ENCODE measurements at places on chromosomes 2 and 18.

GRCh38 chr18:74477771-74478170, 18.4 kb upstream of the CNDP2 start:
- DNase-seq: no peak

DNA sequence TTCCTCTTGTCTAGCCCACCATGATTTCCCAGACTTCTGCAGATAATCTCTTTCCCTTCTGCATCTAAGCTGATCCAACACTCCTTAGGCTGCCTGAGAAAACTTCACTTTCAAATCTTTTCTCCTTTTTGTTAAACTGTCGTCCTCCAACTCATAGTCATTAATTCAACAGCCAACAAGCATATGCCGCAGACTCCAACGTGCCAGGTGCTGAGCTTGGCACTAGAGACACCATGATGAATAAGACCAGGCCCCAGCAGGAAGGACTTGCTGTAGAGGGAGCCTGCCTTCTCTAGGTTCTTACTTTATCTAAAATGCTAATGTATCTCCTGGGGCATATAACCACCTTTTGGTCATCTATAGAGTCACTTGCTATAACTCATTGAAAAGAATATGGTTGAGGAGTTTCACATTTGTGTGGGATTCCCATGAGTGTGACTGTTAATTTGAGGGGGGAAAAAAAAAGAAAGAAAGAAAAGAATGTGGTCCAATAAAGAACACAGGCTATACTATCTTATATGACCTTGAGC, 51.0 kb downstream of the ANKRD44 start:
- no peak for DNase-seq

GRCh38 chr2:201618744-201619662, 24.3 kb downstream of the TMEM237 start:
- peak; percentile 76 for DNase-seq

DNA sequence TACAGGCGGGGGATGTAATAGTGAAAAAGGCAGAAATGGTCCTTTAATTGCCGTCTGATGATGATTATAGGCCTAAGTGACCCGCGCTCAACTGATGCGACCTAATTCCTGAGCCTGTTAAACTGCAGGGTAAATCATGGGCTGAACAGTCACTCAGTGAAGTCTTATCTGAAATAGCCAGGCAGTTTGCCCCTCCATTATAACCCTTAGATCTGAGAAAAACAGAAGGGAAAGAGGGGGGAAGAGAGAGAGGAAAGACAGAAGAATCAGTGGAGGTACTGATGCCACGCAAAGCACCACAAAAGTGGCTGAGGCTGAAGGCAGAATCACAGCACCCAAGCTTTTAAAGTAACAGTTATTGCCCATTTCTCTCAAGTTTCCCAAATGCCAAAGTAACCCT, 73.1 kb upstream of the DNMT3A start:
- no peak for DNase-seq

- no peak for DNase-seq
Observed at GRCh38 chr2:37774976-37775907, 103.8 kb upstream of the CDC42EP3 start.

GRCh38 chr18:52636536-52636935, 296.5 kb downstream of the DCC start:
- DNase-seq: no peak

- DNase-seq: no peak
Observed at GRCh38 chr2:49582946-49583345, 428.6 kb upstream of the FSHR start.

DNA sequence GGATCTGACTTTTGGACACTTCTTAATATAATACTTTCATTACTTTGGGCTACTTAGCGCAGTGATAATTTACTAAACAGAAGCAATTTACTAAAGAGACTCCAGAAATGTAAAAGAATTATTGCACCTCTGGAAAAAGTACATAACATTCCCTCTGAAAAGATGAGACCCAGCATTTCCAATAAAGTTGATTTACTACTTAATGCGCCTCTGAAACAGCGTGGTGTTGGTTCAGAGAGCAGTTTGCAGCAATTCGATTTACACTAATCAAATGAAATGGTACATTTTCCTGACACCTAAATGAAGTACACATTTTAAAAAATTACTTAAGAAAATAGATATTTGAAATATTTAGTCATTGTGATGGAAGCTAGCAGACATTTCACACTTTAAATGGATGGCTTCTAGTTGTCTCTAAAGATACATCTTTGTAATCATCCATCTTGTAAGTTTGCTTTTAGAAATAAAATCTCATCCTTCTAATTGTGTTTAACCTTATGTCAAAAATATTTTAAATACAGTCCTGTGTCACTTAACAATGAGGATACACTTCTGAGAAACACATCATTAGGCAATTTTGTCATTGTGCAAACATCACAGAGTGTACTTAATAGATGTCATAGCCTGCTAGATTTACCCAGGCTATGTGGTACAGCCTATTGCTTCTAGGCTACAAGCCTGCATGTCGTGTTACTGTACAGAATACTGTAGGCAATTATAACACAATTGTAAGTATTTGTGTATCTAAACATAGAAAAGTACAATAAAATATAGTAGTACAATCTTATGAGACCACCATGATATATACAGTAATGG, 284.6 kb upstream of the UBE2E3 start:
- DNase-seq: no peak

DNA sequence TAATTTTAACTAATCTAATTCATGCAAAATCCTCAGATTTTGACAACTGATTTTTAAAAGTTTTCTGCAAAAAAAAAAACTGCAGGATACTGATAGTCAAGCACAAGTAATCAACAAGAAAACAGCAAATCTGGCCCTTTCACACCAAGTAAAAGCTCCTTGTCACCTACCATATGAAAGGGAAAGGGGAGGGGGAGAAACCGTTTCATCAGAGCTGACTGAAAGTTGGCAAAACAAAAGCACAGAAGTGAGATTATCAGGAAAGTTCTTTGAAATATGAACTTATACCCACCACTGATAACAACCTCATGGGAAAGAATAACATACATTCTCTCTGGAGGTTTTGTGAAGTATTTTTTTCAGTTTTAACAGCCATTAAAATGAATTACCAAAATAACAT, 38.7 kb downstream of the ZNF521 start:
- no peak for DNase-seq

DNA sequence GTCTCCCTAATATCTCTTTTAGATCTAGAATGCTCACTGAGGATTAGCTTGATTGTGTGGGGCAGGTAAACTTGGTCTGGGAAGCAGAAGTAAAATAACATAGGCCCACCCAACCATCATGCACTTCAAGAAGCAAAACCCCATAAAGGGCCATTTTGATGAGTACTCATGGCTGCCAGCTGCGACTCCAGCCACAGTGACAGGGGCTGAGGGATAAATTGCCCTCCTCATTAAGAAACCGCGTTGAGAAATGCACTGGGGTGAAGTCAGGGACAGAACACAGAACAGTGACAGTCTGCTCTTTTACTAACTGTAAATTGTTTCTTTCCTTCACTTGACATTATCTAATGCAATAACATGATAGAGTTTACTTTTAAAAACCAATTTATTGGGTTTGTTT, 60.2 kb downstream of the RND3 start:
- DNase-seq: no peak

DNA sequence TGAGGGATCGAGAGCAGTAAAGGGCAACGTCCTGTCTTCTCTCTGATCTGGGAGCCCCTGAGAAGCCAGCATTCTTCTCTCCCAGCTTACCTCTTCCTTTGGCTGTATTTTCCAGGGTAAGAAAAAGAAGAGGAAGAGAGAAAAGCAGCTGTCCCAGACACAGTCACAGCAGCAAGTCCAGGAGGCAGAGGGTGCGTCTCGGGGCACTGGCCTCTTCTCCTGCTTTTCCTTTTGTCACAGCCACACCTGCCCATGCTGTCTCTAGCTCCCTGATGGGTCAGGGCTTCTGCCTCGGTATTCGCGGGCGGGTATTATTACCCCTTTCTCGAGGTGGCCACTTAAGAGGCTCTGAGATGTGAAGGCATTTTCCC, 20.3 kb downstream of the TGOLN2 start:
- no peak for DNase-seq
